ENCODE measurements at places on chromosomes 6 and 20.

GRCh38 chr20:36483919-36484808 lies 57.2 kb upstream of the MYL9 start:
- DNase-seq = no peak

DNA sequence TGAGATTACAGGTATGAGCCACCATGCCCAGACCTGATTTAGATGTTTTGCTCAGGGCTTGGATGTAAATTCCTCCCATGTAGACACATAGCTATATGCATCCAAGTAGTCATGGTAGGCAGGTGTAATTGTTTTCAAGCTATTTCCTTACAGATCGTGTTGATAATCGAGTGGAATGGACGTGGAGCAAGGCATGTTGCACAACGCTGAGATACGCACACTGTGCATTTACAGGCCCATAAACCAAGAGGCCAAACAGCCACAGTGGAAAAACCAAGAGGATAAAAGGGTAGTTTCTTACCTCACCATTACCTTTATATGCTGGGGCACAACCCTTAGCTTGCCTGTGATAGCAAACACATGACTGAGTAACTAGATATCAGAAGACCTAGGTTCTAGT lies 51.0 kb upstream of the ADGRF1 start:
- no peak for DNase-seq

- no peak for DNase-seq
These were observed 3.7 kb upstream of the CMTR1 start for GRCh38 chr6:37429352-37429750.

DNA sequence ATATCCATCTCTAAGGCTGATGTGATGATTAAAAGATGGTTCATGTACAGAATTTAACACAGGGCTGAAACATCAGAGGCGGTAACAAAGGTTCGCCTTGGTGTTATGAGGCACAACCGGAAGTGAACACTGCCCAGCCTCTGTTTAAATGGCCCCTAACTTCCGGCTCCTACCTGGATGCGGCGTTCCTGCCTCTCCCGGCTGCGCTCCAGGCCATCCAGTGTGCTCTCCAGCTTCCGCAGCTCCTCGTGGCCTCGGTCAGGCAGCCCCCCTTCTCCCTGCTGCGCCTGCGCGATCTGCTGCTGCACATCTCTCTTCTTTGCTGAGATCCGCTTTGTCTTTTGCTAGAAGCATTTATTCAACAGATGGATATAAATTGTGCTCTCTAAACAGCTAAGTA lies 195.3 kb downstream of the SYNE1 start:
- no peak for DNase-seq

DNA sequence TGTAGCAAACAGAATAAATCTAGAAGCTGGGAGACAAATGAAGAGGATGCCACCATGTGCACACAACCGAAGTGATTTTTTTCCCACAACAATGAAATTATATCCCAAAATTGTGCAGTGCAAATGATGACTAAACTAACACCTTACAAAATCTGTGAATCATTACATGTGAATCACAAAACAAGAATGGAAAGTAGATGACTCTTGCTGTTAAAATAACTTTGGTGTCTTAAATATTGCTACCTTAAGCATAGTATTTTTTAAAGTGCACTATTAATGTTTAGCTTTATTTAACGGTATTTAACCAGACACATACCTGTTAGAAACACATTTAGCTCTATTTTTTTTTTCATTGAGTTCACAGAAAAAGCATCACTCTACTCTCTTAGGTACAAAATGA lies 190.8 kb downstream of the TBC1D32 start:
- DNase-seq = no peak

DNA sequence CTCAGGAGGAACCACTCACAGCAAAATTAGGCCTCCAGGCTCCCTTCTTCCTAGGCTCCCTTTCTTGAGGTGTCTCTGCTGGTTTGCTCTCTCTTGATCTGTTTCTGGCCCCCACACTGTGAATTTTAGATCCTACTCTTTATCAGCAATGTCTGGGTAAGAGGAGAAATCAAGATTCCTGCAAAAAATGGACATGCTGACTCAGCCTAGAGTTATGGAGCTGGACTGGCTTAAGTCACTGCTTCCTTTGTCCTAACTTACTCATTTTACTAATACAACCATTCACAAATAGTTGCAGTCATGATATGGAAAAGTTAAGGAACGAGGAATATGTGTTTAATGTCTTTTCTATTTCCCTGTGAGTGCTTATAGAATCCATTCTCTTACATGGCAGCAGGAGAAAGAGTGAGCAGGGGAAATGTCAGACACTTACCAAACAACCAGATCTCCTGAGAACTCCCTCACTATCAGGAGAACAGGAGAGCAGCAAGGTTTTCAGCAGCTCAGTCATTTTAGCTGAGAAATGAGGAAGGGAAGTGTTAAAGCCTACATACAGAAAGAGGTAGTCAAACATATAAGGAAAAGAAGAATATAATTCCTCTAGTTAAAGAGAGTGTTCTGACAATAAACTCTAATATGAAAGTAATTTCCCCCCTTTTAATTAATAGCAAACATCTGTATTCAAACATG lies 160.8 kb downstream of the PDE7B start:
- DNase-seq = no peak

DNA sequence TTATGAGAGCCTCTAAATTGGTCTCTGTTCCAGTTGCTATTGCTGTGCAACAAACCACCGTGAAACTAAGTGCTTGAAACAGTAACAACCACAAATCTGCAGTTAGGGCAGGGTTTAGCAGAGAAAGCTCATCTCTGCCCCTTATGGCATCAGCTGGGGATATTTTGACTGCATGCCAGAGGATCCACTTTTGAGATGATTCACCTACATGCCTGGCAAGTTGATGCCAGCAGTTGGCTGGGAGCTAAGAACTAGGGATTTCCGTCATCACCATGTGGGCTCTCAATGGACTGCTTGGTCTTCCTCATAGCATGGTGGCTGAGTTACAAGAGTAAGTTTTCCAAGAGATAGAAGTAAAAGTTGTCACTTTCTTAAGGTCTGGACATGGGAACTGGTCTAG lies 35.1 kb downstream of the PLCB4 start:
- DNase-seq = no peak

DNA sequence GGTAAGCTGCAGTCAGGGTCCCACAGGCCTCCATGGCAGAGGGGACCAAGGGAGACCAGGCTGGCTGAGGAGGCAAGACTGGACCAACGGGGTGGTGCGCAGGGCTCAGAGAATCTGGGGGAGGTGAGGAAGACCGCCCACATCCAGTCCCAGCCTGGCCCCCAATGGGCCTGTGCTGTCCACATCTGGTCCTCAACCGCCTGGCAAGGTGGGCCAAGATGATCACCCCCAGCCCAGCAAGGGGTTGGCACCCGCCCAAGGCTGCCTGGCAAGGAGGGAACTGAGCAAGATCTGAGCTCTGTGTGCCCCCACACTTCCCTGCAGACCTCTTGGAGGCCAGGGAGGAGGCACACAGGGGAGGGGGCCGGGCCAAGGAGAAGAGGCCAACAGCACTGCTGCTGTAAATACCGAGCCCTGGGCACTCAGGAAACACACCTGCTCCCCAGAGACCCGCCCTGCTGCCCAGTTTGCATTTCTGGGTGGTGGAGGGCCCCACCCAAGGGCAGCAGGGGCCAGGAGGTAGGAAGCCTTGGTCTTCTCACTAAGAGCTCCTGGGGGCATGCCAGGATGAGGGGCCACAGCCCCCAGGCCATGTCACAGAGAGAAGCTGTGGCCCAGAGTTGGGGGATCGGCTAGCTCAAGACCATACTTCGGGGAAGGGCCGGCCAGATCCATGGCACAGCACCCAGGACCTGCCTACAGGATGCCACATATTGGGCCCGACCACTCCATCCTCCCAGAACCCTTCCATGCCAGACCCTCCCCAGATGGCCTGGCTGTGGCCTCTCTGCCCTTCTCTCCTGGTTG lies 109.6 kb downstream of the ASXL1 start:
- no peak for DNase-seq

GRCh38 chr6:34151321-34152041 lies 5.6 kb upstream of the GRM4 start:
- DNase-seq = no peak

GRCh38 chr6:38209371-38210260 lies 390.1 kb downstream of the ZFAND3 start:
- no peak for DNase-seq

DNA sequence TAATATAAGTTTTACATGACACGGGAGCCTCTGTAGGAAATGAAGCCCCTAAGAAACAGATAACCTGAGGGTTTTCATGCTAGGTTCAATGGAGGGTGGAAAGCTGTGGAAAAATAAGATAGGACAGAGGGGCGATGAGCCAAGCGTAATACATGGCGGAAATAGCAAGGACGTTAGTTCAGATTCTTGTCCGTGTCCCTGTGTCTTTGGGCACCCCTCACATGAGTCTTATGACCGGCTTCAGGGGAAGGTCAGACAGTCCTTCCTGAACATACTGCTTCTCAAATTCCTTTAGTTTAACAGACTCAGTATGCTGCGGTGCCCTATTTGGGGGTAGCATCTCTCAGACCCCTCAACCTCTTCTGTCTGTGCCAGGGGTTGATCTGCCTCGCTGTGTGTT lies 20.8 kb downstream of the EFCAB8 start:
- no peak for DNase-seq

- DNase-seq = no peak
These were observed 668.2 kb upstream of the GJE1 start for GRCh38 chr6:141464490-141464889.

DNA sequence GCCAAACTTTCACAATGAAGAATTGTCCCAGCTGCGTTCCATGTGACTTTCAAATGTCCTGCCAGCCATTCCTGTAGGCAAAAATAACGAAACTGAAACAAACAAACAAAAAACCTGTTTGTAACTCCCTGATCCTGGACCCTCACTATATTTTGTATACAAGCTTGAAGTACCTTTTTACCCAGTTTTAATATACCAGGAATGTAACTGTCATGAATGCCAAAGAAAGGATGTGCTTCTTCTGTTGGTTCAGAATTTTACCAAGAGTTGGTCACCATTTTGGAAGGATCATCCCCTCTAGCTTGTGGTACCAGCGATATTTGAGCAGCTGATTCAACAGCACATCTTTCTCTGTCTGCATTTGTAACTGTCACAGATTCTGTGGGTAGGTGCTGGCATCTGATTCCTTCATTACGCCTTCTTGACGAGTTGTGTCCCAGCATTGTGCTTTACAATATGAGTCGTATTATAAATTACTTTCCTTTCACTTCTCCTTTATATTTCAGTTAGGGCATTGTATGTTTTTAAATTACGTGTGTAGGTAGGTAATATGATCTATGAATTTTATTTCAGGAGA lies 93.9 kb downstream of the DLGAP4 start:
- no peak for DNase-seq

- no peak for DNase-seq
These were observed 85.9 kb downstream of the SYNJ2 start for GRCh38 chr6:158067436-158068015.

DNA sequence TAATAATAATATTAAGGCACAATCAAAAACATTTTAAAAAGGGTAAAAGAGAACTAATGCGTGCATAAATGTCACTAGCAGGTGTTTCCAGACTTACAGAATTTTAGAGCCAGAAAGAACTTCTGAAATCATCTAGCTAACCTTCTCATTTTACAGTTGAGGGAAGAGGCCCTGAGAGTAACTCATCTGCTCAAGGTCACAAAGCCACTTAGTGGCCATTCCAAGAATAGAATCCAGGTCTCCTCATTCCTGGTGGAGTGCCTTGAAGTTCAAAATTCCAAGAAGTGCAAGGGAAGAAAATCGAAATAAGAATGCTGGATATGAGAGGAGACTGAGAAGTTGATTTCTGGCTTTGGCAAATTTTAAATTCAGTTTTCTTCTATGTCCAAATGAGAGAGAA lies 3.2 kb upstream of the KIAA0408 start:
- DNase-seq = no peak

GRCh38 chr6:43665376-43665775 lies 20.5 kb downstream of the RSPH9 start:
- no peak for DNase-seq

- DNase-seq = no peak
These were observed 25.0 kb upstream of the TXLNB start for GRCh38 chr6:139316622-139317317.

DNA sequence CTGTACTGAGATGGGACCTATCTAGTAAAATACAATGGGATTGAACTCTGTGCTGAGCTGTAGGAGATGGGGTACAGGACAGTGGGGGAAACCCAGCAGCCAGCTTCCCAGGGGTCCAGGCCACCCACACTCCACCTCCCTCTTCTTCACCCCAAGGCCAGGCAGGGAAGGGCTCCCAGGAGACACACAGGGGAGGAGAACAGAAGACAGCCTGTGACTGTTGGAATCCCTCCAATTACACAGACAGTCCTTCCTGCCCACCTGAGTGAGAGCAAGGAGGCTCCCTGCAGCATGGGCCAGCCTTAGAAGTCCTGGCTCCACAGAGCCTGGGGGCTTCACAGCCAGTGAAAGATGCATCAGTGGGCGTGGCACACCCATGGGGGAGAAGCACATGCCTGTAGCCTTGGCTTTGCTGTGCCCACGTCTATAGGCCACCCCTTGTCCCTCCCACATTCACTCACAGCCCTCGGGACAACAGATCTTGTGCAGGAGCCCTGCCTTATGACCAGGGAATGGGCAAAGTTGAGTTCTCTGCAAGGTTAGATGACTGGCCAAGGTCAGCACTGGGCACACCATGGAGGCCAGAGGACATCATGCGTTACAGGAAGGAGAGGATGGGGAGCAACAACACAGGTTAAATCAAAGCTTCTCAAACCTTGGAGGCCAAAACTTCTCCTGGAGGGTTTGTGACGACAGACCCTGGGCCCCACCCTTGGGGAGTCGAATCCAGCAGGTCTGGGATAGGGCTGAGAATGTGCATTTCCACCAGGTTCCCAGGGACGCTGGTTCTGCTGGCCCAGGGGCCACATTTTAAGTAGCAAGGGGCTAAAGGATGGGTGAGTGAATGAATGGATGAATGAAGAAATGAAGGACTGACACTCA lies 12.3 kb upstream of the CST7 start:
- DNase-seq = no peak

- DNase-seq = no peak
These were observed 187.4 kb downstream of the TENT5A start for GRCh38 chr6:81565071-81565470.

- DNase-seq = no peak
These were observed 64.0 kb upstream of the TFB1M start for GRCh38 chr6:155378276-155378675.

DNA sequence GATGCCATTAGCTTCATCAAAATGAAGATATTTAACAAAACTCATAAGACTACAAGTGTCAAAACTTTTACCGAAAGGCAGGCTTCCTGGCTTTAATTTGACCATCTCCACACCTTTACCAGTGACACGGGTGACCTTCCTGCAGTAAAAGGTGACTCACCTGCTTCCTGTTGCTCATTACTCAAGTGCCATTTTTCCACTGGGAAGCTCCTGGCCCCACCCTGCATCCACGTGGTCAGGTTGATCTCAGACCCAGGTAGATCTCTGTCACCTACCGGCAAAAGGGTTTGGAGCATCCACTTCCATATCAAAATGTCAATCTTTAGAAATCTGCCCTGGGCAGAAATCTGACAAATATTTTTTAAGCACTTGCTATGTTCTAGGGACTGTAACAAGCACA lies 31.9 kb upstream of the CDH4 start:
- no peak for DNase-seq
